ENCODE measurements at places on chromosomes 7 and 10. TPM values are rescaled to one million over a fixed set of nuclear protein-coding genes. Genes with fewer than 3 reads are reported as not detected.

- peak; percentile 73 for DNase-seq
Observed at GRCh38 chr7:45921699-45922519, 837 bp upstream of the IGFBP3 start.

DNA sequence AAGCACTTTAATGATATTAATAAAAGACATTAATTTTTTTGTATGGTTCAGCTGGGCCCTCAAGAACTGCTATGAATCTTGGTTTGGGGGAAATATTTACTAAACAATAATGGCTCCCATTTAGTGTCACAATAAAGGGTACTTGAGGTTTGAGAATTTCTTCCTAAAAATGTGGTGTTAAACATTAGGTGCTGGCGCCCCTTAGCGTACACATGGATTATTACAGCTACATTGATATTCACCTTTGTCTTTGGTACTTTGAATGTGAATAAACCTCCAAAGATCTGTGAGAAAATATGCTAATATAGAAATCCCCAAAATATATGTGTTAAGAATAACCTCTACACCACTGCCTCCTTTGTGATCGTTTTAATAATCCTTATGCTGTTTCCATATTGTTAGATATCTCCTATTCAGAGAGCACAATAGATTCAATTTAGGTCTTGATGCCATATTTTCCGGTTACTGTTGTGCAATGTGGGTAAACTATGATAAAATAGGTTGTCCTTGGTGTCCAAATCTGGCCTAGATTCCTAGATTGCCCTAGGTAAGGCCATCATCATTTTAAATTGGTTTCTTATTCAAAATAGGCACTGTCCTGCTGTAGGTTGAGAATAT, 161.8 kb upstream of the CACNA2D1 start:
- no peak for DNase-seq

- DNase-seq, result no peak
Observed at GRCh38 chr10:32057036-32057372, 779 bp upstream of the KIF5B start.

DNA sequence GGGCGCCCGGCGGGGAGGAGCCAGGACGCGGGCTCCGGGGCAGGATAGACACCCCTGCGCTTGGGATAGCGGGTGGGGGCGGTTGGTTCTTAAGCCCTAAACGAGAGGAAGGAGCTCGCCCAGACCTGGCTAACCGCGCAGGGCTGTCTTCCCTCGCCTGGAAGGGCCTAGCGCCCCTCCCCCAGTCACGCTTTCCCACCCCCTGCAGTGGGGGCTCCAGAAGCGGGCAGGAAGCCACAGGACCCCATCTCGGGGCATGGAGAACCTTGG, 6.5 kb downstream of the SHH start:
- DNase-seq, result no peak

- DNase-seq, result peak; percentile 71
Observed at GRCh38 chr10:132469197-132469884, 68.2 kb upstream of the INPP5A start.

- no peak for DNase-seq
Observed at GRCh38 chr10:49760789-49761188, 1.3 kb downstream of the OGDHL start.

DNA sequence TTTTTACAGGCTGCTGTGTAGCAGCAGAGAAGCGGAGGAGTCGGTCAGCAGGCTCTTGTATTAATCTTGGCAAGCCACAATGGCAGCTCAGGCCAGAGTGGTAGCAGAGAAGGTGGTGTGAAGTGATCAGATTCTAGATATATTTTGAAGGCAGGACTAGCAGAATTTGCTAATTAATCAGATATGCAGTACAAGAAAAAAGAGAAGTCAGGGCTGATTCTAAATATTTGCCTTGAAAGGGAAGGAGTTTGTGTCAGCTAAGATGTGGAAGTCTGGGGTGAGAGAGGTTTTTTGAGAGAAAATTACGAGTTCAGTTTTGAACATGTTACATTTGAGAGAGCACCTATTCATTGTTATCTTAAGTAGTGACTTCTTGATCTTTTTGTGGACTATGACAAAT, 176.3 kb downstream of the WNT2 start:
- no peak for DNase-seq

DNA sequence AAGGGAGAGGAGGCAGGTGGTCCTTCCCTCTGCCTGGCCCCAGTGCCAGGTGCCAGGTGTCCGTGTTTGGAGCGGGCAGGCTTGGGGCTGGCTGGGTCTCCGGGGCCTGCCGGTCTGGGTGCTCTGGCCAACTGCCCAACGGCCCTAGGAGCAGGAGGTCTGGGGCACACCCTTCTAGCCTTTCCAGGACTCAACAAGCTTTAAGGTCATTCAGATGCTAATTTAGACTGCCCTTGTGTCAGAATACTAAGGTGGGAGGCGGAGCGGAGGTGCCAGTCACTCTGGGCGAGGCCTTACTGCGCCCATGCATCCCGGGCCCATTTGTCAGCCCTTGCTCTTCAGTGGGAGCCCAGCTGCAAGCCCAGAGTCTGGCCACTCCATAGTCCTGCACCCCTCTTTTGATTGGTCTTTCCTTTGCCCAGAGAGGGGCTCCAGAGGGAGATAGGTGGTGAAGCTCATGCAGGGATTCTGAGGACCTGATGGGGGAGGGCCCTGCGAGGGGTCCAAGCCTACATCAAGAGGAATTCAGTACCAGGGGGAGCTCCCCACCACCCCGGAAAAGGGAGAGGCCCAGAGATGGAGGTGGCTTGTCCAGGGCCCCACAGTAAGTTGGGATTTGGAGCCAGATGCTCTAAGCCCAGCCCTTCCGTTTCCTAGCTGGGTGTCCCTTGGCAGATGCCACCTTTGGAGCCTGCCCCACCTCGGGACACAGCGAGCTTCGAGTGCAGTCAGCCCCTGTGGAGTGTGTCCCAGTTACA, 1.3 kb downstream of the PGAM2 start:
- peak; percentile 67 for DNase-seq

The AGAP9 gene
- total RNA-seq, result 2.3 TPM

The PGAM2 gene
- total RNA-seq, result 967 TPM

The MACC1 gene
- total RNA-seq, result 0.05 TPM

The AEBP1 gene
- 18.4 TPM for total RNA-seq

The EPHB6 gene
- total RNA-seq, result 3.9 TPM
